Effector CD4-positive, alpha-beta T cell (primary cell): ENCODE measurements at places on chromosomes 1 and 21.

DNA sequence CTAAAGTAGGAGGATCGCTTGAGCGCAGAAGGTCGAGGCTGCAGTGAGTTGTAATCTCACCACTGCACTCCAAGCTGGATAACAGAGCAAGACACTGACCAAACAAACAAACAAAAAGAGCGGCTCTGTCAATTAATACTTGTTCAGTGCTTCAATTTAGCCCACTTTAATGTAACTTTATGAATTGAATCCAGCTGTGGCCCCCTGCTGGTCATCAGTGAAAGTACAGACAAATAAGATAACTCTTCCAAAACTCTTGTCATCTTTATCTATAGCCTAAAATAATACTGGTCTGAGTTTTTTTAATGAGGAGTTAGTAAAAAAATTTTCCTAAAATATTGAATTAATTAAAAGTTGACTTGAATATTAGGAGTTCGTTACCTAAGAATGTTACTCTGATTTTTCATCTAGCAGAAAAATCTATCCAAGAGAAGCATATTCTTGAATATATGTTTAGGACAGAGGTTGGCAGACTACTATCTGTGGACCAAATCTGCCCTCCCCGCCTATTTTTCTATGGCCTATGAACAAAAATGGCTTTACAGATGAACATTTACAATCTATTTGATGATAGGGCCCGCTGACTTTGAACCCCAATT is 26.1 kb downstream of the ATP5PF start:
- DNase-seq, result peak; percentile 34

DNA sequence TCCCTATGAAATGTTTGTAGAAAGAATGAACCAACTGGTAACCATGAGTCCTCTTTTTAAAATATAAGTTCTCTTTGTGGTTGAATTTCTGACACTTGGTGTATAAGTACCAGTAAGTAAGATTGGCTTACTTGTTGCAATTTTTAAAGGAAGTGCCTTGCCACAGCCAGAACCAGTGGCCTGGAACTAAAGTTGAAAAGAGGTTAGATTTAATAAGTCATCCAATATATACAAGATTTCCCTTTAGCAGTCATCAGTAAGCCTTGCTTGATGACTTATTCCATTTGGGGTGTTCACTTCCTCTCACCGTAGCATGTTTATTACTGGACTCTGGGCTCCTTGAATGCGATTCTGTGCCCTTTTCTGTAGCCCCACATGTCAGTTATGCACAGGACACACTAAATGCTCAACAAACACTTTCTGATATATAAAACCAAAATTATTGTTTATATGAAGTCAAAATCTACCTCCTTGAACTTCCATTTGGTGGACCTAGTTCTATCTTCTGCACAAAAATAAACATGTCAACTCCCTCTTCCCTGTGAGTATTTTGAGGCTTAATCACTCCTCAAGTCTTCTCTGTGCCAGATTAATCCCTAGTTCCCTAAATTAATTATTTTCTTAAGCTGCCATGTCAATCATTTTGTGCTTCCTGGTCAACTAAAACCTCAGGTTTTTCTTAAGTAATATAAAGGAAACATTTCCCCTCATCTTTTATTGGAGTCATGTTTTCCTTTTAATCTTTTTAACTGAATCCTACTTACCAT is 218.1 kb downstream of the ST6GALNAC3 start:
- no peak for DNase-seq

DNA sequence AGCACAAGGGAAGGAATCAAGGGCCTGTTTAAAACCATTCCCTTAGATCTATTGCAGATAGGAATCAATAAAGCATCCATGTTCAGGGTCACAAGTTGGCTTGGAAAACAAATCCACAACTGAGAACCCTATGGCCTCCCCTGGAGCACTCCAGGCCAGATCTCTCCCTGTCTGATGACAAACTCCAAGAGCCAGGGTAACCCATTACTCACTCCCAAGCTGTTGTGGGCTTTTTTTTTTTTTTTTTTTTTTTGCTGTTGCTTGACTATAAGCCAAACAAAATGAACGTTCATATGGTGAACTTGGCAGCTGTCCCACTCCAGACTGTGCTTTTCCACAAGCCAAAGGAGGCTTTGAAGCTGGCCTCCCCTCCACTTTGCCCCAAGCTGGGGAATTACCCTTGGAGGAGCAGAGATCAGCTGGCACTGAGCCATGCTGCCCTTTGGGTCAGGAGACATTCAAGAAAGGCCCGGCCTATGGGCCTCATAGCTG is 35.7 kb upstream of the VAV3 start:
- DNase-seq, result no peak

- DNase-seq, result no peak
These were observed 106.2 kb downstream of the PLPPR4 start for GRCh38 chr1:99370476-99370875.

DNA sequence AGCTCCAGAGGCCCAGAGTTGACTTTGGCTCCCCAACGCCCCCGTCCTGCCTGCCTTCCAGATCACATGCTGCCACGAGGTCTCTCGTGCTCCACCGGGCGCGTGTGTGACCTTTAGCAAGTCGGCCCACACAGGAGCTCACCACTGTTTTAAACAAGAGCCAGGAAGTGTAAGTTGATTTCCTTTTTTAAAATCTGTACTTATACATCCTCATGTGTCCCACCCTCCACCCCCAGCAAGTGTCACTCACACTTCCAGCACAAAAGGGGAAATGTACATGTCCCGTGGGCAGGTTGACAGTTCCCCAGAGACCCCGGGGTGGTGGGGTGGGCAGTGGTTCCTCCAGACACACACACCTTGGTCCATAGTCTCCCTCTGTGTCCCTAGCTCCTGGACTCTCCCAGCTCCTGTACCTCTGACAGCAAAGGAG is 84.4 kb downstream of the STUM start:
- DNase-seq, result peak; percentile 2

DNA sequence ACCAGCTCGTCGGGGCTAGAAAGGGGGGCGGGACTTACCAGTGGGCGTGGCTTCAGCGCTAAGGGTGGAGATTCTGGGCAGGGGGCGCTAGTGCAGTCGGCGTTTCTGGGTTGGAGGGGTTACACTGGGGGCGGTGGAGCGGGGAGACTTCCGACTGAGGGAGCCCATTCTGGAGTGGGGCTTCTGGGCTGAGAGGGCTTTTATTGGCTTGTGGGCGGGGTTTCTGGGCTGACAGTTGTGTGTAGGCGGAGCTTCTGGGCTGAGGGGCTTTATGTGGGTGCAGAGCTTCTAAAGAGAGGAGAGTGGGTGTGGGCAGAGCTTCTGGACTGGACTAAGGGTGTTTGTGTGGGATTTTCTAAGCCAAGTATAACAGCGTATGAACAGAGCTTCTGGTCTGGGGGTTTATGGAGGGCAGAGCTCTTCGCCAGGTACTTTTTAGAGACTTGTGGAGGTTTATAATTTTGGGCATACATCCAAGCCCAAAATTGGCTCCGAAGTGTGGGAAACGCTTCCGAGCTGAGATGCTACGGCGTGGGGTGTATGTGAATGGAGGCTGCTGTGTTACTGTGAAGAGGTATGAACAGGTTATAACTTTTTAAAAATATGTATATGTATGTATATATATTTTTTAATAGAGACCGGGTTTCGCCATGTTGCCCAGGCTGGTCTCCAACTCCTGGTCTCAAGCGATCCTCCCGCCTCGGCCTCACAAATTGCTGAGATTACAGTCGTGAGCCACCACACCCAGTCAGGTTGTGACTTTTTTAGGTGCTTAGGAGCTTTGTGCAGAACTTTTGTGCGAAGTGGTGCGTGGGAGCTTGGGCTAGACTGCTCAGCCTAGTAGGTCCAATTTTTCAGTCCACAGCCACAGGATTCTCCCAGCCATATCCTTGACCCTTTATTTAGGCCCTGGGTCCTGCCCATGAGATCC is 825 bp downstream of the TMEM39B start:
- DNase-seq, result no peak

GRCh38 chr1:68016381-68016780 is 34.0 kb downstream of the DIRAS3 start:
- DNase-seq, result no peak

- no peak for DNase-seq
These were observed 117.6 kb downstream of the CENPF start for GRCh38 chr1:214720561-214720960.

GRCh38 chr21:36859744-36860501 is 106.5 kb downstream of the HLCS start:
- no peak for DNase-seq

GRCh38 chr1:173245892-173246291 is 38.8 kb upstream of the TNFSF4 start:
- DNase-seq, result no peak

DNA sequence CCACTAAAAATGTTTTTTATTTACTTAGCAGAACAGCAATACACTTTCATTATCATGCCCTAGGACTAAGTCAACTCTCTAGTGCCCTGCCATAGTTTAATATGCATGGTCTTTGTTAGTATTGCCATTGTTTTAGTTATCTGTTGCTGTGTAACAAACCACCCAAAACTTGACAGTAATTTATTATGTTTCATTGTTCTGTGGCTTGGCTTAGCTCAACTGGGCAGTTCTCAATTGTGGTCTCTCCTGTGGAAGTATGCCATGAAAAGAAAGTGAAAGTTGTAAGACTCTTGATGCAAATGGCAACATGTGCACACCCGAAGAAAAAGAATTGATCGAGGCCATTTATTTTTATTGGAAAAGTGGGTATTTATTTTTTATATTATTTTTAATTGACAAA is 206.3 kb upstream of the KCTD3 start:
- DNase-seq, result no peak

DNA sequence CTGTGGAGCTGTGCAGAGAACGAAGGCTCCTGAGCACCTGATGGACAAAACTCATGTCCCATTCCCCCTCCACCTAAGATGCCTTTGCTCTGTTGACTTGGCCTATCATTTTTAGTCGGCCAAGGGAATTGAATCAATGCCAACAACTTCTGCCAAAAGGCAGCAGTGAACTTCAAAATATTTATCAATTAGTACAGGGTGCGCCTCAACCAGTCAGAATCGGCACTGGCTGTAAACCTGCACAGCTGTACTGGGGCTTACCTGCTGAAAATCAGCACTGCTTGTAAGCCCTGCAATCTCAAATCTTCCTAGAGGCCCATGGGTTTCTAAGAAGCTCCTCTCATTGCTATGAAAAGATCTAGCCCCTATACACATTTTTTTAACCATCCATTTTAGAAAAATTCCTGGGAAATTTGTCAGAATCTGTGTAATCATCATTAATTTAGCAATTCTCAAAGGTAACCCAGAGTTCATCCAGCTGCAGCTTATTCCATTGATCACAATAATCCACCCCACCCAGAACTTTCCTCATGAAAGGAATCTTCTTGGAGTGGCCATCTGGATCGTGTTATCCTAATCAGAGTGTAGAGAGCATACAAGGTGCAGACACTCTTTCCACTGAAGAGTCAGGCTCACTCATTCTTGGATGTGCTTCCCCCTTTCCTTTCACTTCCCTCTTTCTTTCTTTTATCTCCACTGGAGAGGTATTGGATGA is 40.2 kb downstream of the ADAMTS1 start:
- DNase-seq, result no peak

- DNase-seq, result no peak
These were observed 47.5 kb downstream of the EVA1C start for GRCh38 chr21:32459972-32460371.

GRCh38 chr21:37704751-37705150 is 211.5 kb downstream of the KCNJ6 start:
- no peak for DNase-seq

DNA sequence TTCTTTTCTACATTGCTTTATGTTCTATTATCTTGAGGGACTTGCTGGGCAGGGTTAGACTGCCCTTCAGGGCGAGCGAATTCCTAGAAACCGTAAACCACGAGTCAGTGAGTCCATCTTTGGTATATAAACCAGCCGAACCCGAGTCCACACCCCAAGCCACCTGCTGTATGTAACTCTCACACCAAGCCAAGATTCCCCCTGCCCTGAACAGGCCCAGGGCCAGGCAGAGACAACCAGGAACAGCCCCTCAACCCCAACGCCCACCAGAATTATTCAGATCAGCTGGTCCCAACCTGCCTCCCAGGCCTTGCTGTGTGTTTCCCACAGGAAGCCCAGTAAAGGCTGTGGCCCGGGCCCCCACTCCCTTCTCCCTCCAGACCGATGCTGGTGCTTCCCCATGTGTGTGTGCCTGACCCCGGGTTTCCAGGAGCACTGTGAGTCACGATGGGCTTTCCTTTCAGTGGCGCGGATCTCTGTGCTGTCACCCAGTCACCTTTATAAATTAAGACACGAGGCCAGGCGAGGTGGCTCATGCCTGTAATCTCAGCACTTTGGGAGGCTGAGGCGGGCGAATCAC is 17.1 kb downstream of the KIF17 start:
- DNase-seq, result no peak

GRCh38 chr1:47708658-47709018 is 270.8 kb downstream of the FOXD2 start:
- no peak for DNase-seq

DNA sequence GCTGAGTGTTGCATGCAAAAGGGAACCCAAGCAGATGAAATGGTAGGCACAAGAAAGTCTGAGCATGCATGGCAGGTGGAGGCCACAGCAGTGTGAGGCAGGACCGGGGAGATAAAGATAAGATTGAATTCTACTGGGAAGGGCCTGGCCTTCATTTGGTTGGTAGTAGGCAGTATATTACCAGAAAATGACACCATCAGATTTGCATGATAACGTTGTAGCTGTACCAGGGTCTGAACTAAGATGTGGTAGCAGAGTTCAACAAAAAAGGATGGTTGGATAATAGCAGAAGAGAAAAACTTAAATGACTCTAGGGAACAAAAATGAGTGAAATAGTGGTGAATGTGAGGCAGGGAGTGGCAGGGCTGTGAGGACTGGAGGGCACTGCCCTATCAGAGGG is 75.6 kb upstream of the DNAJC6 start:
- DNase-seq, result no peak

GRCh38 chr1:29520571-29521437 is 284.5 kb downstream of the PTPRU start:
- DNase-seq, result no peak

DNA sequence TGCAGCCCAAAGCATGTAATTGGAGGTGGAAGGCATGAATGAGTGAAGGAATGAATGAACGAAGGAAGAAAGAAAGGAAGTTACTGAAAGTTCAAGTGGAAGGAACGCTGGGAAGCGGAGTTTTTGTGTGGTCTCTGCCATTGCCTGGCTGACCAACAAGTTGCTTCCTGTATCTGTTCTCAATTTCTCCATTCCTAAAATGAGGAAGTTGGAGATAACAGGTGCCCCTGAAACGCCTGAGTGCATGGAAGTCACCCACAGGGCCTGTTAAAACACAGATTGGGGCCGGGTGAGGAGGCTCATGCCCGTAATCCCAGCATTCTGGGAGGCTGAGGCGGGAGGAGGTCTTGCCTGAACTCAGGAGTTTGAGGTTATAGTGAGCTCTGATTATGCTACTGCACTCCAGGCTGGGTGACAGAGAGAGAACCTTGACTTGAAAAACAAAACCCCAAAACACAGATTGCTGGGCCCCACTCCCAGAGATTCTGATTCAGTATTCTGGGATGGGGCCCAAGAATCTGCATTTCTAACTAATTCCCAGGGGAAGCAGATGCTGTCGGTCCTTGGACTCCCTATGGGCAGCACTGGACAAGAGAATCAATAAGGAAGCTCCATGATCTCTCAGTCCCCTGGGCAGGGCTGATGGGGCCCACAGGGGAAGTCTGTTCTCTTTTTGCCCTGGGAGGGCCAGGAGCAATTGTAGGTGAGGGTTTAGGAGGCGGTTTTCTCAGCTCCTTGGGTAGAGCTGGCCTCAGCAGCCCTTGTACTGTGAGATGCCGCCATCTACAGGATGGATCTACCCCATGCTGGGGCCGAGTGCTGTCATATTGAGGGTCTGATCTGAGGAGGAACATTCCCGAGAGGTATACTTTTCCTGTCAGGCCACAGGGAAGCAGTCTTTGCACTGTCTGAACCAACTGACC is 3.3 kb upstream of the CNR2 start:
- DNase-seq, result peak; percentile 30
